Stimulated activated CD4-positive, alpha-beta T cell treated with anti-CD3 and anti-CD28 coated beads, Interleukin-1b, Interleukin-23, amount 100 ng/mL, for 24 hours (primary cell): ENCODE measurements at places on chromosomes 6 and 20.

DNA sequence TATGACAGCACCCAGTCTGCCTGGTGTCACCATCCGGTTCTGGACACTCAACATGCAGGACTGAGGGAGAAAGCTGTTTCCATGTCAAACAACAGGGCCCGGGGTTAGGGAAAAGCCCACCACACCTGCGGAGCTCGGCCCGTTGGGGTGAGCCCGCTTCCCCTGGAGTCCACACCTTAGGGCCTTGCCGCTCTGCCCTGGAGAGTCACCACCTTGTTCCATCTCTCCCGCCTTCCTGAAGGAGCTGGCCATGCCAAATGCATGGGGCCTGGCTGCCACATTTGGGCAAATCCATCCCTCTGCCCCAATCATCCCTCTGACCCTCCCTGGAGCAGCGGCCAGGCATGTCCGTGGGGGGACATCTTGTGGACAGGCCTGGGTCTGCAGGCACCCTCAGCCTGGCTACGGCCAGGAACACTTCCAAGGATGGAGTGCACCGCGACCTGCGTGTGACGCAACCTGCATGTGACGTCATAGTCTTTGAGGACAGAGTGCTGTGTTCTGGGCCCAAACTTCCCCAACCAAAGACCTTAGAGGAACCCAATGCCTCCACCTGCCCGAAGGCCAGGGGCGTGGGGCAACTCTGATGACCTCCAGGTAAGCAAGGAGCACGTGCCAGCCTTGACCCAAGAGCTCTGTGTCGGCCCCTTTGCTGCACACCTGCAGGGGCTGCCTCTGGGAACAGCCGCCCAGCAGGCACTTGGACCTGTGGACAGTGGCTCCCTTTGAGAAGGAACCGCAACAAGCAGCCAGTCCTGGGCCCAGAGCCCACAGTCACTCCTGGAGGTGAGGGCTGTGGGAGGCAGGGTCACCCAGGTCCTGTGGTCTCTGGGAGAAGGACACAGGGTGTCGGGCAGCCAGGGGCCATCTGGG is 1.7 kb downstream of the CABLES2 start:
- DNase-seq = no peak

- no peak for DNase-seq
Observed at GRCh38 chr20:42752620-42753019, 437.1 kb downstream of the PTPRT start.

DNA sequence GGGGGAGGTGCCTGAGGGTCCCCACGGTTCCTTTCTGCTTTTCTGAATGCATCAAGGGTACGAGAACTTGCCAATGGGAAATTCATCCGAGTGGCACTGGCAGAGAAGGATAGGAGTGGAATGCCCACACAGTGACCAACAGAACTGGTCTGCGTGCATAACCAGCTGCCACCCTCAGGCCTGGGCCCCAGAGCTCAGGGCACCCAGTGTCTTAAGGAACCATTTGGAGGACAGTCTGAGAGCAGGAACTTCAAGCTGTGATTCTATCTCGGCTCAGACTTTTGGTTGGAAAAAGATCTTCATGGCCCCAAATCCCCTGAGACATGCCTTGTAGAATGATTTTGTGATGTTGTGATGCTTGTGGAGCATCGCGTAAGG is 226.4 kb downstream of the SMOC2 start:
- DNase-seq = no peak

- no peak for DNase-seq
Observed at GRCh38 chr6:25630508-25631278, 21.3 kb upstream of the SCGN start.

GRCh38 chr6:33217246-33217645 is 8.9 kb downstream of the RING1 start:
- no peak for DNase-seq

DNA sequence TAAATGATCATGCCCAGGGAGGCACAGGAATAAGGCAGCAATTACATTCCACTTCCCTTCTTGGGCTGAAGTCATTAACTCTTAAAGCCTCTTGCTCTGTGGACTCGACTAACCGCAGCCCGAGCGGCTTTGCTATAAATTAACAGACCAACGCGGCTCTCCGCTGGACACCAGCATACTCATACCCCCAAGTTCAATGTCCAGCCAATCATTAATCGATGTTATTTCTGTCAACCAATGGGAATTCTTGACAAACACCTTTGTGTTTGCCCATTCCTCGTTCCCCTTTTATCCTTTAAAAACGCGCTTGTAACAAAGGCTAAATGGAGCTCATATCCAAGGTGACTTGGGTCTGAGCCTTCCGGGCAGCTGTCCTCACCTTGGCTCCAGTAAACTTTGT is 183.1 kb upstream of the RALGAPA2 start:
- DNase-seq = no peak

DNA sequence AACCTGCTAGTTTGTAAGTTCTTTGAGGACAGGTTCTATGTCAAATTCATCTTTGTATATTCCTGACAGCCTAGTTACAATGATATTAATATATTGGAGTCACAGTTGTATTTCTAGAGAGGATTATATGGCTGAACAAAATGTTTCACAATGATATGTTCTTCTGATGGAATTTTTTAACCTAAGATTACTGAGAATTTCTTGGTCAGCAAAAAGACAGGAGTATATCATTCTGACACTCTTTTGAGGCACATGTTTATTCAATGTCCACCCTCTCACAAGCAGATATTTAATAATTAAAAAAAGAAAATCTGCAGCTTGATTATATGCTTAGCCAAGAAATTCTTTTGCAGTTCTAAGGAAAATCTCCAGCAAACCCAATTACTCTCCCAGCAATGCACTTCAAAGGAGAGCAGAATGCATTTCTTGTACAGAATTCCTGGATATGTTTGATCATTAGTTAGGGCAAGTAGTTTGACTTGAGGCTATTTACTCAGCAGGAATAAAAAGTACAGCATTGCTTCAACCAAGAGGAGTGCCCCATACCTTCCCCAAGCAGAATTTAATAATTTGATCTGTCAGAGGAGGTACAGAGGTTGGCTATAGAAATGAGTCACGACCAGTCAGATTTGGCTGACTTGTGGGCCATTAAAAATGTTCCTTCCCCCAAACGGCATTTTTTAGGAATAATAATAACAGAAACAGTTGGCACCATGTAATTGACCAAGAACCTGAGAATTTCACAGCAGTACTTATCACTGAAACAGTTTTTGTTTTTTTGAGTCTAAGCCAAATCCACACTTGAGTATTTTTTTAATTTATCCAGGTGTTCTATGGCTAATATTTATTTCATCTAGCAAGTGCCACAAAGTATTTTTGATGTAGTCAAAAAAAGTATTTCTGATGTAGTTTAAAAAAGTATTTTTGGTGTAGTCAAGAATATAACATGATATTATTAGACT is 508.1 kb upstream of the FLRT3 start:
- DNase-seq = no peak

DNA sequence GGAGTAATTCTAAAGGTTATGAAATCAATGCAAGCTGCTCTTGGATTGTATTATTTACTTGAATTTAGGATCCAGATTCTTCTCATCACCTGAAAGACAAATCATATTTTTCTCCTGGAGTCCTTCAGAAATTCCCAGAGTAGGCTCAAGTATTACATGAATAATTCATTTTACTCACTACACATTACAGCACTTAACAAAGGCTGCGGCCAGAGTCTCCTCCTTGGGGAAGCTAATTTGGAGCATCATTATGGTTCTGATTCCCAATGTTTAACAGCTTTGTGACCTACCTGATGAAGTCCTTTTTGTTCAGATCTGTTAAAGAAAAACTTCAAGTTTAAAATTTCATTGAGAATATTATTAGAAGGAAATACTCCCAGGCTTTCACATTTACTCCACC is 28.7 kb downstream of the GRIK2 start:
- DNase-seq = no peak
